ENCODE measurements at places on chromosomes 5 and 9.

- DNase-seq = no peak
Measured at GRCh38 chr5:37090123-37090726, 159.0 kb downstream of the CPLANE1 start.

- no peak for DNase-seq
Measured at GRCh38 chr9:136328622-136329041, 1.3 kb downstream of the GPSM1 start.

- DNase-seq = no peak
Measured at GRCh38 chr9:114743446-114743845, 61.5 kb upstream of the TEX48 start.

DNA sequence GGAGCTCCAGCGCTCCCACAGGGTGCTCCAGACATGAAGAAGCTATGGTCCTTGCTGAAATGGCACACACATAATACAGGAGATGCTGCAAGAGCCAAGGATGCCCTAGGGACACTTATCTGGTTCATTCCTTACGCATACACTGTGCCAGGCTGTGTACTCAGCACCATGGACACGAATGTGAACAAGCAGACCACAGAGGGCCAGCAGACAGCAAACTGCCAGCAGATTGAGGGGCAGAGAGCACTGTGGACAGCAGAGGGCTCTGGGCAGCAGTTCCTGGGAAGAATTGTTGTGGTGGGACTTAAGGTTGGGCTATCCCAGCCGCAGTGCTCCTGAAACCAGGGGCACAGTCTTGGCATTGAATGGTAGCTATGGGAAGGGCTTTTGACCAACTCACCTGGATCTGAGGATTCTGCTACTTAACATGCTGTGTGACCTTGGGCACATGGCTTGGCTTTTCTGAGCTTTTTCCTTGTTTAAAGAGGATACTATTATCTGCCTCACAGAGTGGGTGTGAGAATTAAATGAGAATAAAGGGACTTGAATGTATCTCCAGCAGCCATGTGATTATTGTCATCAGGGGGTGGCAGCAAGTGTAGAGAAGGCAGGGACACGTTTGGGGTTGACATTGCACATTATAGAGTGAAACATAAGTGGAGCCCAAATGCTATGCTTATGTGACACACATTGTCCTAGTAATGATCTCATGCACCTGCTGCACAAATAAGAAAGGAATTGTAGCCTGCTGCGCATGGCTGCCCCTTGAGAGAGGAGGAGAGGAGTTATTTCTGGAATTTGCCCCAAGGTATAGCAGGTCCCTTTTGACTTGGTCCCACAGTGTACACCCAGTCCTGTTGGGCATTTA is 30.1 kb downstream of the PPARGC1B start:
- DNase-seq = peak; percentile 76

DNA sequence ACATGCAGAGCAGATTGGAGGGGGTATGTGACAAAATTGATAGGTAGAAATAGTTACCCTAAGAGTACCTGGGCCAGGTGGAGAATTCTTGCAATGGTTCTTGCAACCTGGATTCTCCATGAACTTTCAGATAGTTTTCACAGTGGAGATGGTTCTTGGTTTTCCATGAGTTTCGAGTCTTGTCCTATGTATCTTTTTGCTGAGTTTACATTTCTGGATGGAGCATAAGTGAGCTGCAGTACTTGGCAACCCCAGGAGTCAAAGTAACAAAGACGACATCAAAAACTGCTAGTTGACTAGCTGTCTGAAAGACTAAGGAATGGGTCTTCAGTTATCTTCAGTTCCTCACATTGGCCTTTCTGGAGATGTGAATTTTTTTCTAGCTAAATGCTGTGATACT is 196.6 kb upstream of the RAD23B start:
- DNase-seq = no peak

- DNase-seq = no peak
Measured at GRCh38 chr5:5767286-5767928, 344.9 kb downstream of the ICE1 start.

- DNase-seq = no peak
Measured at GRCh38 chr5:1324301-1324700, 20.6 kb downstream of the CLPTM1L start.

- DNase-seq = no peak
Measured at GRCh38 chr9:93398471-93398870, 53.0 kb upstream of the FAM120A start.

GRCh38 chr5:64000096-64000495 is 37.9 kb upstream of the HTR1A start:
- no peak for DNase-seq

GRCh38 chr9:21597284-21597683 is 115.2 kb upstream of the IFNE start:
- DNase-seq = no peak

GRCh38 chr9:90432951-90433350 is 209.7 kb downstream of the DIRAS2 start:
- DNase-seq = no peak

GRCh38 chr5:7856855-7857254 is 5.9 kb upstream of the CFAP90 start:
- DNase-seq = no peak

DNA sequence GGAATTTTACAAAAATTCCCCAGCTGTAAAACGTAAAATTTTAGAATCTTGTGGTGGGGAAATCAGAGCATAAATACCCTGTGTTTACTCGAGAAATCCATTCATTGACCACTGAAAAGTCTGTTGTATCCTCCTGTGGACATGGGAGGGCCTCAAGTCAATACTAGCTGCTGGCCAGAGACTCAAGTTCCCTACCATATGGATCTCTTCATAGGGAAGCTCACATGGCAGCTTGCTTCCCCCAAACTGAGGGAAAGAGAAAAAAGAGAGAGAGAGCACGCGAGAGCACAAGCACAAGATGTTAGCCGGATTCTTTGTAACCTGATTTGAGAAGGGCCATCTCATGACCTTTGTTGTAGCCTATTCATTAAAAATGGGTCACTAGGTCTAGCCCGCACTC is 591.9 kb downstream of the LRRC70 start:
- no peak for DNase-seq

DNA sequence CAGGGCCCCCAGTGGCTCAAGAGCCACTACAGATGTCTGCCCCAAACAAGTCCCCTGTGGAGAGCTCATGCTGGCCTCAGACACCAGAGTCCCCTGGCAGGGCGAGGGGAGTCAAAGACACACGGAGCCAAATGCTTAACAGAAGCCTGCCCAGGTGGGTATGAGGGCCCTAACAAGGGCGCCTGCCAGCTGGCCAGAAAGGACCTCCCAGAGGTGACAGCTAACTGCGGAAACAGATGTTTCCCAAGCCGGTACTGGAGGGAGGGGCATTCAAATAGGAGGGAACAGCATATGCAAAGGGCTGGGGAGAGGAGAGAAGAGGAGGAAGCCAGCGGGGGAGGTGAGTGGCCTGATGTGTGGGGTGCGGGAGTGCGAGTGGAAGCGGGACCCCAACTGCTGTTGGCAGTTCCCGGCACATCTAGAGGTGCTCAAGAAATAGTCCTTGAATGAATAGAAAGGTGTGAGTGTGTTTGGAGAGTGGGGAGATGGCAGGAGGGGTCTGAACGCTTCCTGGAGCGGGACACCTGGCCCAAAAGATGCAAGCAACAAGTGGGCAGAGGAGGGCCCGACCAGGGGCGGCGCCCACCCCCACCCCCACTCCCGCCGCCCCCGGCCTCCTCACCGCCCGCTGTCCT is 824 bp downstream of the MXD3 start:
- DNase-seq = no peak

DNA sequence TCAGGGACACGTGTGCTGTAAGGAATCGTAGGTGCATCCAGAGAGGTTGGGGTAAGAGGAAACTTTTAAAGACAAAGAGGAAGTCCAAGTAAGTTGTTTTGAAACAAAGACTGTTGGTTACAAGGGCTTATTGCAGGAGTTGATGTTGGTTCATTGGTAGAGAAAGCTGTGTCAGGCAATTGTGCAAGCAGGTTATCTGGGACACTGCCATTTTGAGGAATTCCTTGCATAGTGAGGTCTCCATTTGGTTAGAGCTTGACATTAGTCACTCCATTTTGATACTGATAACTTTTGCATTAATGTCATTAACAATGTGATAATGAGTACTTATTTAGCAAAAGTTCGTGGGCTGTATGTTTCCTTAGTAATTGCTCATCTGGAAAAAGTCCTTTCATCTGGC is 24.9 kb downstream of the CNOT6 start:
- no peak for DNase-seq

- DNase-seq = no peak
Measured at GRCh38 chr5:99694884-99695283, 766.1 kb upstream of the CHD1 start.

GRCh38 chr9:126791406-126792230 is 13.2 kb upstream of the ZBTB43 start:
- peak; percentile 87 for DNase-seq

GRCh38 chr9:111034170-111034897 is 3.9 kb downstream of the LPAR1 start:
- DNase-seq = no peak

- no peak for DNase-seq
Measured at GRCh38 chr5:124652514-124652819, 94.0 kb downstream of the ZNF608 start.

DNA sequence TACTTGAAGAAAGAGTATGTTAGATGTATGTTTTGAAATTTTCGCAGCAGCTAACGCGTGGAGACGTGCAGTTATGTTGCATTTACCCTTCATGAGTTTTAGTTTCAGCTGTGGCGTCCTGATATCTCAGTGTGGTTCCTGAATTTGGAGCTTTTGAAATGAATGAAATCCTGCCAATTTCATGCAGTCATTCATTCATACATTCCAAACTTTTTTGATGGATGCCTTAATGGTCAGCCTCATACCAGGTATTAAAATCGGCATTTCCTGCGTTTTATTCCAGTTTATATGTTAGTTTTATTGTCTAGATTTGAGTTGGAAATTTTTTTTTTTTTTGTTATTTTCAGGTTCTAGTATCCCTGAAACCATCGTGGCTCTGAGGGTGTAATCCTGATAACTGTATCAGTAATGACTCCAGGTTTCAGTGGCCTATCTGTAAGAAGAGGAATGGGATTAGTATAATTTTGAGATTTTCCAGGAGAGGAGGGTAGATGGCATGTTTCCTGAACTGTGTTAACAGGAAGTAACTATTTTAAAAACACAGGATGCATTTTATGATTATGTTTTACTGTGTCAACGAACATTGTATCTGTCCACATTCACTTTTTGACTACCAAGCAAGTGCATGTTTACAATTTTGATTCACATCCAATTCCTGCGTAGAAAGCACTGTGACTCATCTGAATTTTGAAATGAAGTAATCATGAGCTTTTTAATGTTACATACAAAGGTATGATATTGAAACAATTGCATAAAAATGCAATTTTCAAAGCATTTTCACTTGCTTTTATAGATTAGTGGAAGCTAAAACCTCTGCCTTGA is 1.0 kb downstream of the FOCAD start:
- DNase-seq = no peak

DNA sequence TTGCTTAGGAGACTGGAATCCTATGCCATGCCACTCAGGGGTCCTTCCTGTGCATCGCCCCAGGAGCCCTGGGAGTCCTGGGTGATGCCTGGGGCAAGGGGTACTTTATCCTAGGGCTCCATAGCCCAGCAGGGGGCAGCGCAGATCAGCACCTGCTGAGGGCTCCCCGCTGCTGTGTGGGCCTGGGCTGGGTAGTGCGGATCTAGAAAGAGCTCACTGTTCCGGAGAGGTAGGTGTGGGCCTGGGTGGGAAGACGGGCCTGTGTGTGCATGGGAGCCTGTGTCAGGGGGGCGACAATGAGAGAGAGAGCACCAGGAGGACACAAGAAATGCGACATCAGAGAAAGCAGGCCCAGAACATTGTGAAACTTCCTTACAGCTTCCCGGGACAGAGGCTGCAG is 11.4 kb upstream of the DAB2IP start:
- no peak for DNase-seq

GRCh38 chr9:29044959-29045358 is 1471.7 kb upstream of the C9orf72 start:
- DNase-seq = no peak

- DNase-seq = no peak
Measured at GRCh38 chr5:15902066-15902465, 277.5 kb downstream of the MARCHF11 start.

GRCh38 chr9:124133727-124134126 is 122.2 kb downstream of the LHX2 start:
- DNase-seq = no peak

GRCh38 chr5:171549274-171549673 is 129.8 kb downstream of the FGF18 start:
- DNase-seq = no peak

GRCh38 chr9:129720181-129720864 is 32.5 kb downstream of the PTGES start:
- no peak for DNase-seq

- no peak for DNase-seq
Measured at GRCh38 chr9:1962122-1962521, 53.0 kb upstream of the SMARCA2 start.

- DNase-seq = no peak
Measured at GRCh38 chr5:127832067-127832466, 128.9 kb downstream of the CCDC192 start.

GRCh38 chr9:89541798-89542197 is 43.9 kb upstream of the SEMA4D start:
- no peak for DNase-seq

DNA sequence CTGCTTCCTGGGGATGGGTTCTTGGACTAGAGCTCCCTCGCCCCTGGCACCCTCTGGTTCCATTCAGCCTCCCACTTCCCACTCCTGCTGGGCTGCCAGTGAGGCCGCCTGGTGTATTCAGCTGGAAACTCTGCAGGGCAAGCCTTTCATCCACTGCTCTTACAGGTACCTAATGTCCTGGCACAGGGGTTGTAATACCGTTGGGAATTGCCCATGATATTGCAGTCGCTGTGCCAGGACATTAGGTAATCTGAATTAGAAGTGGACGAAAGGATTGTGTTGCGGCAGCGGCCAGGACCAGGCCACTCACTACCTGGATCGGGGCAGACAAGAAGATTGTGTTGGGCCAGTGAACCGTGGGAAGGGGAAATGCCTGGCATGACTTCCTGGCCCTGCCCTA is 13.1 kb downstream of the TMOD1 start:
- no peak for DNase-seq

DNA sequence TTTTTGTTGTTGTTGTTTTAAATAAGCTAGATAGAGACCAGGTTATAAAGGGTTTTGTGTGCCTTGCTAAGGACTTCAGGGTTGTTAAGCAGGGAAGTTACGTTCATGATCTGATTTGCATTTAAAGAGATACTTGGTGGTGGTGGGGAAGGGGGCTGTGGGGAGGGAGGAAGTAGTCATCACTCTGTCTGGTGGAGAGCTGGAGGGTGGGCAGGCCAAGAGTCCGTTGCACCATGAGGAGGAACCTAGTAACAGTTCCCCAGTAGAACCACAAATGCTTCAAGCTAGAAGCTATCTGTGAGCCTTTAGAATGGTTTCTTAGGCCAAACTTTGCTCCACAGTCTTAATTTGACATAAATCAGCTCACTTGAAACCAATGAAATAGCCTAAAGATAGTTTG is 18.7 kb upstream of the ROPN1L start:
- DNase-seq = no peak

DNA sequence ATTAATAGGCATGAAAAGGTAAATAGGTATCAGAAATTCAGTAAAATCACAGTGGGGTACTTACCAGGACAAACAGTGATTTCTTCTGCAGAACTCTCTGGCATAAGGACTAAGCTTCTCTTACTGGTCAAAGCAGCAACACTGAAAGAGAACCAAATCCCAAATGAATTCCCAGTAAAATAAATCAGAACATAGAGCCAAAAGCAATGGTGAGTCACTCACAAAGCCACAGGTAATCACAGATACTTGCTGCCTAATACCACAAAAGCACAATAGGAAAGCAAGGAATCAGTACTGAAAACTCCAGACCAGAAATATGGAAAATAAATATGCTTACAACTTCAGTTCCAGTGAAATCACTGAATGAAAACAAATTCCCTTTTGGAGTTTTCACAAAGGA is 50.7 kb downstream of the UIMC1 start:
- no peak for DNase-seq

GRCh38 chr9:130521715-130522114 is 57.7 kb upstream of the FUBP3 start:
- DNase-seq = no peak

Measured in T47D (cell line).